ENCODE measurements at places on chromosomes 1 and 21.

GRCh38 chr1:47181095-47181954, 8.5 kb downstream of the PDZK1IP1 start:
- DNase-seq = no peak

- DNase-seq = no peak
These were observed 28.8 kb upstream of the KCNJ6 start for GRCh38 chr21:37945036-37945435.

- DNase-seq = no peak
These were observed 22.4 kb upstream of the BCAR3 start for GRCh38 chr1:93704052-93704451.

DNA sequence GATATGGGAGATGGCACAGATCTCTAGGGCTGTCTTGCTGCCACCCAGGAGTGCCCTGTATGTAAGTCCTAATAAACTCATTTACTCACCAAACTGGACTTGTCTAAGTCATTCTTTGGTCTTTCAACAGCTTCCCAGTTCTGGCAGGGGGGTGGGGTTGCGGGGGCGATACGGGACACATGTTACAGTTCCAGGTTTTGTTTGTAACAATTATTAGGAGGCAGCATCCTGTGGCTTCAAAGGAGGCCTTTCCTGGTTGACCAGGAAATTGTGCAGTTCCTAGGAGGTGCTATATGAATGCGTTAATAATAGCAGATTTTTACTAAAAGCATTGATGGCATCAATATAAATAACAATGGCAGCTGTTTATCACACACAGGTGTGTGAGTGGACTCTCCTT, 42.7 kb upstream of the TRIM45 start:
- no peak for DNase-seq

DNA sequence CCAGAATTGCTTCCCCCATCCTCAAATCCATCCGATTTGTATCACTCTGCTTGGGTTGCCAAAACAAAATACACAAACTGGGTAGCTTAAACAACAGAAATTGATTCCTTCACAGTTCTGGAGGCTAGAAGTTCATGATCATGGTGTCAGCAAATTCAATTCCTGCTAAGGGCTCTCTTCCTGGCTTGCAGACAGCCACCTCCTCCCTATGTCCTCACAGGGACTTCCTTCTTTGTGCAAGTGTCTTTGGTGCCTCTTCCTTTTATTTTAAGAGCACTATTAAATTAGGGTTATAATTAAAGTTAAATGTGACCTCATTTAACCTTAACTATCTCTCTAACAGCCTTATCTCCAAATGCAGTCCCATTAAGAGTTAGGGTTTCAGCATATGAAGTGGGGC, 112.8 kb downstream of the PLPP3 start:
- no peak for DNase-seq

- no peak for DNase-seq
These were observed 27.8 kb upstream of the PHGDH start for GRCh38 chr1:119683893-119684292.

DNA sequence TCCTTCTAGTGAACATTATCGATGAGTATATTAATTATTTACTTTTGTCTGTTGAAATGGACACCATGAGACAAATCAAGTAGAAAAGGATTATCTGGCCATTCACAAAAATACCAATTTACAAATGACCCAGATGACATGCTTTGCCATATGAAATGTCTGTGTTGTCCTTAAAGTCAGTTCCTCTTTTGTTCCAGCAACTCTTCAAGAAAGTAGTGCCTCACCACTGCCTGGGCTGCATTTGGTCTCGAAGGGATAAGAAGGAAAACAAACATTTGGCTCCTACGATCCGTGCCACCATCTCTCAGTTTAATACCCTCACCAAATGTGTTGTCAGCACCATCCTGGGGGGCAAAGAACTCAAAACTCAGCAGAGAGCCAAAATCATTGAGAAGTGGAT, 79.6 kb downstream of the RGL1 start:
- DNase-seq = no peak

DNA sequence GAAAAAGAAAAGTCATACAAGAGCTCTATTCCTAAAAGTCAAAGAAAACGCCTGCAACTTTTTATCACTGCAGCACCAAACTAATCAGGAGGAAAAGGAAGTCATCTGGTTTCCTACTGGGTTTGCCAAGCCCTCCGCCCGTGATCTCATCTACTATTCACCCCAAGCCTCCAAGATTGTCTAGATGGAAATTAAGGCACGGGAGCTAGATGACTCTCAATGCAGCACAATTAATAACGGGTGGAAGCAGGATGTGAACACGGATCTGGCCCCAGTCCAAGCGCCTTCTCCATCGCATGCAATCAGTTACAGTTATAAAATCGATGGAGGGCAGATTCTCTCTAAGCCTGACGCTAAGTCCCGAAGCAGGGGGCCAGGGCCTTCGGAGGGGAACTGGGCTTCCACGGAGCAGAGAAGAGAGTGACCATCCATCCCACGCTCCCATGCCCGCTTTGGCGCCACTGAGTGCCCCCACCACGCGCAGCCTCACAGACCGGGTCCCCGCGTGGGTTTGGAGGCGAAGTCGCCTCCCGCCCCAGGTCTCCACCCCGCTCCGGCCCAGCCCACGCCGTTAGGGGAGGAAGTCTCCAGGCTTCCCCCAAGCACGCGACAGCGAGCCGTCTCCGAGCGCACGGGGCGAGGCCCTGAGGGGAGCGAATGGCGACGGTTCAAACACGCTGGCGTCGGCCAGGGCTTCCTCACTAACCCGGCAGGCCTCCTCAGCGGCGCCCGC, 1.8 kb downstream of the HSF2BP start:
- no peak for DNase-seq

- peak; percentile 34 for DNase-seq
These were observed 2.0 kb downstream of the LORICRIN start for GRCh38 chr1:153261281-153262069.

GRCh38 chr1:165928075-165928731, 100.8 kb downstream of the UCK2 start:
- DNase-seq = peak; percentile 66

GRCh38 chr1:100506217-100506616, 31.7 kb upstream of the GPR88 start:
- no peak for DNase-seq

- DNase-seq = no peak
These were observed 321.7 kb downstream of the HHAT start for GRCh38 chr1:210650403-210650802.

DNA sequence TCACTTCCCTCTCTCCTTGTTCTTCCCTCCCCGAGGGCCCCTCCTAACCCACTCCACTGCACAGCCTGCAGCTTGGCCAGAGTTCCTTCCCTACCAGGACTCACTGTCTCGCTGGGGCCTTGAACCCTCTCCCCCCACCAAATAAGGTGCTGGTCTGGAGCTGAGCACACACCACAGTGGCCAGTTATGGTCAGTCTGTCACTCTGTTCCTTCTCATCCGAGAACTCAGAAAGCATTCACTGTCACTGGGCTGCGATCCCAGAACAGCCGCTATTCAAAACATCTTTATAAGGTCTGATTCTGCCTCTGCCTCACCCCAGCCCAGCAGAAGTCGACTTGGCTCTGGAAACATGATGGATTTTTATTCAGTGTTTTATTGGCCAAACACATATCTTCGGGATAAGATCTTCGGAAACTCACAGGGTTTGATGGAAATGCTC, 19.8 kb upstream of the LBR start:
- DNase-seq = no peak

- no peak for DNase-seq
These were observed 22.9 kb upstream of the CASZ1 start for GRCh38 chr1:10819198-10819901.

DNA sequence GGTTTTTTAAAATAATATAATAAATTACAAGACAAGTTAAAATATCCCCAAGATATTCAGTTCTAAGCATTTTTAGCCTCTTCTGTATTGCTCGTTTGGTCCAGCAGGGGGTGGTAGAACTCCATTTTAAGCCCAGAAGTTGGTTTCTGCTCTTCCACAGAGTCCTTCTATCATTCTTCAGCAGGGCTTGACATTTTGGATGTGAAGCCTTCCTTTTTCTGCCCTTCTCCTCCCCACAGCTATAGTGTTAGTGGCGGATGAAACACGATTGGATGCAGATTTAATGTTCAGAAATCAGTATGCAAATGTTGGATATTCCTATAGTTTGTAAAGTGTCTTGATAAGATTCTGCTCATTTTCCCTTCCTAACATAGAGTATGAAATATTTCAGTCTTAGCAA, 1.4 kb downstream of the NCAM2 start:
- peak; percentile 61 for DNase-seq

- no peak for DNase-seq
These were observed 13.6 kb downstream of the SDCCAG8 start for GRCh38 chr1:243269461-243269801.

DNA sequence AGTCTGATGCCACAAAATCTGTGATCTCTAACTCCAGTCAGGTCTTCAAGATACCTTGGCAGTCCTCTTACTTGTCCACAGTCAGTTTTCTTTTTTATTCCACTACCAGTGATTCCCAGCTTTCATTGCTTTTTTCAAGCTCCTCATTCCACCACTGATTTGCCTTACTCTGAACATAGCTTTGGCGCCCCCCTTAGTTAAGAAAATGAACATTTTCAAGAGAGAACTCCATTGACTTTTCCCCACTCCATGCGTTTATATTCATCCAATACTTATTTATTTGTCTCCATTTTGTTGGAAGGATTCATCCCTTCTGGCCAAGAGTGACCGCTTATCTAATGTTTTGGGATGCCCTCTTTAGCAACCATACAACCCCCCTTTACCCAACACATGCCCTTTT, 33.9 kb upstream of the IPO9 start:
- DNase-seq = no peak

GRCh38 chr21:28066596-28067387, 925.9 kb downstream of the LTN1 start:
- no peak for DNase-seq

- DNase-seq = no peak
These were observed 910 bp upstream of the RERE start for GRCh38 chr1:8818325-8818775.

- no peak for DNase-seq
These were observed 33.1 kb upstream of the MEF2D start for GRCh38 chr1:156533568-156534220.

DNA sequence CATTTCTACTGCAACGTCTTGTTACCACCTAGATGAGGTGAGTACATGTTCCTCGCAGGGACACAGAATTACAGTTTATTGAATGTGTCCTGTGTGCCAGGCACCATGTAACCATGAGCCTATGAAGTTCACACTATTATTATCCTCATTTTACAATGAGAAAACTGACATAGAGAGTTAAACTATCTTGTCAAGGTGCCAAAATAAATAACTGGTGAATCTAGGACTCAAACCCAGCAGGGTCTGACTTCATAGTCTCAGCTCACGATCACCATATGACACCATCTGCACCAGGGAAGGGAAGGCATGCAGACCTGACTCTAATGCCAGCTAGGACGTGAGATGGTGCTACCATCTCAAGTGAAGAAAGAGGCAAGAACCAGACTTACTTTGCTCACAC, 2.4 kb downstream of the SELE start:
- no peak for DNase-seq

DNA sequence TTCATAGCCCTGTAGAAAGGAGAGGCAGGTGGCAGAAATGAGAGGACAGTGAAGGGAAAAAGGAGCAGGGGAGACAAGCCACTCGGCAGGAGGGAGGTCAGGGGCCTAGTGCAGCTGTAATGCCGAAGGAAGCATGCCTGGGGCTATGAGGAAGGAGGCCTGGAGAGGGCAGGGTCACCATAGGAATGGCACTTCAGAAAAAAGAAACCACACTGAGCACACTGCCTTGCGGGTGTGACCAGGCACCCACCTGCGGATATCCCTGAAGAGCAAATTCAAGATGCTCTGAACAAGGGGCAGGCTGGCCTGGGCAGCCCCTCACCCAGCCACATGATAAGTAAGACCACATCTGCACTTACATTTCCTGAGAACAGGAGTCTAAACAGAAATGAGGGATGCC, 104.7 kb downstream of the JAK1 start:
- DNase-seq = no peak

- DNase-seq = no peak
These were observed 43.7 kb downstream of the OSBPL9 start for GRCh38 chr1:51660580-51660979.

GRCh38 chr1:46517010-46517600, 27.5 kb downstream of the DMBX1 start:
- no peak for DNase-seq

DNA sequence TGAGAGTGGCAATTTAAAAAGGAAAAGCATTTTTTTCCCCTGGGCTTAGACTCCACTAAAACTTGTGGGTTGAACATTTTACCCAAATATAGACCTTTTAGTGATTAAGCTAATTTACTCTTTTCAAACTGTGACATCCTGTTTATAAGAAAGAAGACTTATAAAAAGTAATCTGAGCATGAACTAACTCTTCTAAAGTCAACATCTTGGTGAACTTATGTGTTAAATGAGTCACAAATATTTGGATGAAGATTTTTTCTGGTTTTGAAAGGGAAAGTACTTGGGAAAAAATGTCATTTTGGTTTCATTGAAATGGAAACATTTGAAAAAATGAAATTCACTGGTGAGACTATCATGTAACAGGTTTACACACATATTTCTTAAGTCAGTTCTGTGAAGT, 109.8 kb downstream of the KCNK2 start:
- DNase-seq = no peak

GRCh38 chr1:161388639-161389038, 21.0 kb upstream of the CFAP126 start:
- no peak for DNase-seq

- no peak for DNase-seq
These were observed 45.3 kb downstream of the B3GALT5 start for GRCh38 chr21:39658066-39658465.

- DNase-seq = no peak
These were observed 28.8 kb downstream of the EDN2 start for GRCh38 chr1:41455479-41456332.

- no peak for DNase-seq
These were observed 18.1 kb upstream of the SNX27 start for GRCh38 chr1:151593730-151594129.

DNA sequence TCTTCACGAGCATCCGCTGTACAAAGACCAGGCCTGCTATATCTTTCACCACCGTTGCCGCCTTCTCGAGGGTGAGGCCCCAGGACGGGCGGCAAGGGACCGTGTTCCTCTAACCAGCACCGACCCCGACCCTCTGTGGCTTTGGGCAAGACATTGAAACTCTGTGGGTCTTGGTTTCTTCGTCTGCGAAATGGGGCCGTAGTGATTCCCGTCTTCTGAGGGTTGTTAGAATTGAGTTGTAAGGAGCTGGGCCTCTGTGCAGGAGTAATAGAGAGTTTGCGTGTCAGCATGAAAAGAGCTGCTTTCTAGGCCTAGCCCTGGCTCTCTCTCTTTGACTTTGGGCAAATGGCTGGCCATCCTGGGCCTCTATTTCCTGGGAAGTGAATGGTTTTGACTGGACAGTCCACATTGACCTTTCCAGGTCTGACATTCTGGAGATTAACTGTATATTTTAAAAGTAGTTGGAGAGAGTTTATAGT, 591 bp downstream of the MRPL37 start:
- no peak for DNase-seq
